ENCODE measurements at places on chromosomes 3 and 15. TPM values are rescaled to one million over a fixed set of nuclear protein-coding genes. Genes with fewer than 3 reads are reported as not detected.

BTBD1 gene
- 38.4 TPM for total RNA-seq

CCDC54 gene
- not detected for total RNA-seq

SCG5 gene
- total RNA-seq, result not detected

FILIP1L gene
- 0.10 TPM for total RNA-seq

DNA sequence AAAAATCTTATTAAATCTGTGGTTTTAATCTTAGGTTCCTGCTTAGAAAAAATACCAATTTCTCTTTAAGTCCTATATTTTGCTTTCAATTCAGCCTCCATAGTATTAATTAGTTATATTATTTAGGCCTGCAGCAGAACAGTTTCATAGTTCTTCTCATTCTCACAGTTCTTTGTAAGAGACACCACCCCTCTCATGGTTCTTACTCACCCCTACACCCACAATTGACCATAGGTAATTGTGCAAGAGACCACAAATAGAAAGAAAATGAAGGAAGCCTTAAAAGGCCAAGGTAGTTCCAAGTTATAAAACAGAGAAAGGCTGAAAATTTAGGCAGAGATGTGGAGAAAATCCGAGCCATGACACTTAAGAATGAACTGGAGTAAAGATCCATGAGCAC, 415.3 kb downstream of the TIGIT start:
- no peak for DNase-seq
- no peaks in the 10 kb centered on the region for H3K36me3 ChIP-seq
- no peak overlapping the region for H3K27ac ChIP-seq
- no peaks in the 10 kb centered on the region for H3K27me3 ChIP-seq
- no peaks in the 10 kb centered on the region for H3K4me1 ChIP-seq

GRCh38 chr15:48366584-48367312, 35.5 kb downstream of the DUT start:
- no peaks in the 10 kb centered on the region for H3K36me3 ChIP-seq
- no peak overlapping the region for H3K27ac ChIP-seq
- no peaks in the 10 kb centered on the region for H3K27me3 ChIP-seq
- no peak for DNase-seq
- H3K4me3 ChIP-seq, result no peak overlapping the region

GRCh38 chr3:24375947-24376384, 118.7 kb downstream of the THRB start:
- H3K4me3 ChIP-seq, result no peak overlapping the region
- H3K27me3 ChIP-seq, result no peaks in the 10 kb centered on the region
- H3K36me3 ChIP-seq, result no peaks in the 10 kb centered on the region
- no peak for DNase-seq
- no peak overlapping the region for H3K27ac ChIP-seq
- no peaks in the 10 kb centered on the region for H3K4me1 ChIP-seq

- H3K27ac ChIP-seq, result no peak overlapping the region
- H3K27me3 ChIP-seq, result peaks cover 29% of the 10 kb centered on the region
- no peak overlapping the region for H3K4me3 ChIP-seq
- no peaks in the 10 kb centered on the region for H3K36me3 ChIP-seq
- no peaks in the 10 kb centered on the region for H3K4me1 ChIP-seq
- DNase-seq, result no peak
Measured at GRCh38 chr3:147393261-147393942, 12.9 kb downstream of the ZIC4 start.

- H3K27ac ChIP-seq, result no peak overlapping the region
- no peak for DNase-seq
- no peaks in the 10 kb centered on the region for H3K36me3 ChIP-seq
- no peak overlapping the region for H3K4me3 ChIP-seq
Measured at GRCh38 chr3:123444744-123445143, 4.1 kb downstream of the ADCY5 start.

DNA sequence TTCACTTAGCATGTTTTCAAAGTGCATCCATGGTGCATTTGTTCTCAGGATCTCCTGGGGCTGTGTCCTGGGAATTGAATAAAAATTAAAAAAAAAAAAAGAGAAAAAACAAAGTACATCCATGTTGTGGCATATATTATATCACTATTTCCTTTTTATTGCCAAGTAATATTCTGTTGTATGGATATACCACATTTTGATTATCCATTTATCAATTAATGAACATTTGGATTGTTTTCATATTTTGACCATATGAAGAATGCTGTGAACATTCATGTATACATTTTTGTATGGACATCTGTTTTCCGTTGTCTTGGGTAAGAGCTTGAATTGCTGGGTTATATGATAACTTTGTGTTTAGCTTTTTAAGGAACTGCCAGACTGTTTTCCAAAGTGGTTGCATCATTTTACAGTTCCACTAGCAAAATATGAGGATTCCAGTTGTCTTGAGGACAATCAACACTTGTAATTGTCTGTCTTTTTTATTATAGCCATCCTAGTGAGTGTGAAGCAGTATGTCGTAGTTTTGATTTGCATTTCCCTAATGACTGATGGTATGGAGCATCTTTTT, 44.5 kb downstream of the CTDSPL2 start:
- no peaks in the 10 kb centered on the region for H3K27me3 ChIP-seq
- no peaks in the 10 kb centered on the region for H3K4me1 ChIP-seq
- no peak overlapping the region for H3K4me3 ChIP-seq
- peaks cover 8% of the 10 kb centered on the region for H3K36me3 ChIP-seq
- no peak overlapping the region for H3K27ac ChIP-seq

Measured in T-cell (primary cell).